ENCODE measurements at places on chromosomes 5 and 9.

DNA sequence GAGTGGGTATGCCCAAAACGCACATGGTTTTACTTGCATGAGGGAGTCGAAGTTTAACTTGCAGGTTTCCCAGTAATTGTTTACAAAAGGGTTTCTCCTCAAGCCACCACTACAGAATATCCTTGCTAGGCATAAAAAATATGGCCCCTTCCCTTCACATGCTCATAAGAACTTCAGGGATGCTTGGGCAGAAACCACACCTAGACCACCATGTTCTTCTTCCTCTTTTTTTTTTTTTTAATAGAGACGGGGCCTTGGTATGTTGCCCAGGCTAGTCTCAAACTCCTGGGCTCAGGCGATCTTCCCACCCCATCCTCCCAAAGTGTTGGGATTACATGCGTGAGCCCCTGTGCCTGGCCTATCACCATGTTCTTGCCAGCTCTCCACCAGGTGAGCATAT is 18.6 kb upstream of the PLIN2 start:
- DNase-seq, result no peak

GRCh38 chr5:112025757-112026156 is 268.8 kb upstream of the NREP start:
- DNase-seq, result no peak

DNA sequence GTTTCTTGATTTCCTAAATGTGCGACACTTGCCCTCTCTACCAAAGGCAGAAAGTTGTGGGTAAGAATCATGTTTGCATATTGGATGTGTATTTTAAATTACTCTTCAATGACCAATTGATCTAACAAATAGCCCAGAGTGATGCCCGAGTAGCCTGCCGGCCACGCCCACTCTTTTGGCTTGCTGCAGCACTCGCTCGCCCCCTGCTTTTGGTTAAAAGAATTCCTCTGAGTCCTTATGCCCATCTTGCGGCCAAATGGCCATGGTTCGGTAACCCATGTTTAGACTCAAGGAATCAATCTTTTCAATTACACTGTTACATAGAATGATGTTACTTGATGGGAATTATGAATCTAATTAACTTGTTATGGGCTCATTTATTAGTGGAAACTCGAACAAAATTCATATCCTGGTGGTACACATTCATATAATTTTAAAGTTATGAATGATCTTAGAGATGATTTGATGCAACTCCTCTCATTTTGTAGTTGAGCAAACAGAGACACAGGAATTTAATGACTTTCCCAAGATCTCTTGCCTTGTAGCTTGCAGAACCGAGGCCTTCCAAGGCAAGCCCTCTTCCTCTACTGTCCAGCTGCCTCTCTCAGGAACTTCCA is 36.5 kb downstream of the PPIC start:
- DNase-seq, result peak; percentile 80

DNA sequence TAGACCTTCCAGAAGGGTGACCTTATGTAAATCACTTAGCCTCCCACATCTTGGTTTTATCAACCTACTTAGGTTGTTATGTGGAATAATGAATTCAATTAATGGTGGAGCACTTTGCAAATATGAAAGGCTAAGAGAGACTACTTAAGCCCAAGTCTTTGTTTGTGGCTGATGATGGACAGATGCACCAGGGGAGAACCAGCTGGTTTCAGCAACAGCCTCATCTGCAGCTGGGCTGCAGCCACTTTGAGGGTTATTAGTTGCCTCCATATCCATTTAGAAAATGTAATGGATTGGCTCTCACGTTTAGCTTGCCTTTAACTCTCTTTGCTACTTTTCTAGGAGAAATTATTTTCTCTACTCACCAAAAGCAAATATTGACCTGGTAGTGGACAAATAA is 146.6 kb downstream of the ESM1 start:
- no peak for DNase-seq

DNA sequence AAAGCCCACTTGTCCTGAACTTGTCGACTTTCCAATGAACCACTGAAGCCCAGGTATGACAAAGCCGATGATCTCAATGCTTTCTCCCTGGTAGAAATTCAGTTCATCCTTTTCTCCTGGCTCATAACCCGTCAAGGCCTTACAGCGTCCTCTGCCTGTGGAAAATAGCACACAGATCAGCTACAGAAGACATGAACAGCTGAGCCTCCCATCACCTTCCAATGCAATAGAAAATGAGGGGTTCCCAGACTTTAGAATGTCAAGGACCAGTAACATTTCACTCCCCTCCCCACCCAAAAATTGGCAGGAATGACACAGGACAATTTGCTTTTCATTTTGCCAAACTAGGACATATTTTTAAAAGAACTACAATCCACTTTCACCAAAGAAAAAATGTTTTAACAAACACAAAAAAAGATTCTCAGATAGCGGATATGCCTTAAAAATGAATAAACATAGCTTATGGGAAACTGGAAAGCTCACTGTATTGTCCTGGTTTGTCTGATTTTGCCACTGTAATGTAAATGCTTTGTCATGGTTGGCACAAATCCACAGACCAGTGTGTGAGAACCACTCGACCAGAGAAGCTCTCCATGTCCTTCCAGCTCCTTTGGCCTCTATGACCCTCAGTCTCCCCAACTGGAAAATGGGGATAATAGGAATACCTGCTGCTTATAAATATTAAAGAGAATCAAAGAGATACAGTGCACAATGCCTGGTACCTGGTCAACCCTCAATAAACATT is 24.4 kb downstream of the SH3TC2 start:
- DNase-seq, result peak; percentile 37

DNA sequence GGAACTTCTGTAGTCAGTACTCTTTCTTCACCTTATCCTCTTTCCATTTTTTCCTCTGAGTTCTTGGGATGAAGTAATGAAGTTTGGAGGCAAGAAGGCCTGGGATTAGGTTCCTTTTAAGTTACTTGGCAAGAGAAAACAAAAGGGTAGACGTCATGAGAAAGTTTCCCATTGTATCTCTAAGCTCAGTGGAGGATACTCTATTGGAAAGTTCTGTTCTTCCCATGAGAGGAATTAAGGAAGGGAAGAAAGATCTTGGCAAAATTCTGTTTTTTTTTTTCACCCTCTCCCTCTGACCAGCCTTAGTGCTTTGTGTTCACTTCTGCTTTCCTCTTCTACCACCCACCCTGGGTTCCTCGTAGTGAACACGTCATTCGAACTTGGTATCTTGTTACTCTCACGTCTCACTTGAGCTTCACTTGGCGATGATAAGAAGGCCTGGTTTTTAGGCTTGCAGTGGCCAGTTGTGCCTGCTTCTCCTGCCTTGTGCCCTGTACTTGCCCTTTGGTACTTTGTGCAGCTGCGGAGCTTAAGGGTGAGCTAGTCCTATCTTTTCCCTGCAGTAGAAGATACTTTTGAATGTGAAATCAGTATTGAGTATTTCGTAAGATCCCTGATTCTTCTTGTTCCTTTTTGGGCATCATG is 67.0 kb downstream of the ARHGAP26 start:
- DNase-seq, result no peak

DNA sequence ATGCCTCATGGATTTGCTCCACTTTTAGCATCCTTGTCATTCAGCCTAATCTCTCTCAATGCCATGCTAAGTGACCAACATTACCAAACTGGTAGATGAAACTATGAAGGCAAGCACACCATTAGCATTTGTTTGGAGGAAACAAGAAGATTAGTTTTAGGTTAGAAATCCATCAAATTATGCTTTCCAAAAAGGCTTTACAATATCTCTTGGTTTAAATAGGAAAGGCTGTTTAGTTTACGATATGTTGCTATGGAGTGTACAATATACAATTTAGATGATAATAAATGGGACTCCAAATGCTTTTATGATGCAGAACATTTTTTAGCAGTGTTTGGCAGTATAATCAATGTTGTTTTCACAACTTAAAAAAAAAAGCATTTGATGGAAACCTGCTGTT is 47.8 kb upstream of the CTXN3 start:
- no peak for DNase-seq

- DNase-seq, result no peak
Observed at GRCh38 chr5:52861368-52861767, 73.7 kb downstream of the ITGA1 start.

DNA sequence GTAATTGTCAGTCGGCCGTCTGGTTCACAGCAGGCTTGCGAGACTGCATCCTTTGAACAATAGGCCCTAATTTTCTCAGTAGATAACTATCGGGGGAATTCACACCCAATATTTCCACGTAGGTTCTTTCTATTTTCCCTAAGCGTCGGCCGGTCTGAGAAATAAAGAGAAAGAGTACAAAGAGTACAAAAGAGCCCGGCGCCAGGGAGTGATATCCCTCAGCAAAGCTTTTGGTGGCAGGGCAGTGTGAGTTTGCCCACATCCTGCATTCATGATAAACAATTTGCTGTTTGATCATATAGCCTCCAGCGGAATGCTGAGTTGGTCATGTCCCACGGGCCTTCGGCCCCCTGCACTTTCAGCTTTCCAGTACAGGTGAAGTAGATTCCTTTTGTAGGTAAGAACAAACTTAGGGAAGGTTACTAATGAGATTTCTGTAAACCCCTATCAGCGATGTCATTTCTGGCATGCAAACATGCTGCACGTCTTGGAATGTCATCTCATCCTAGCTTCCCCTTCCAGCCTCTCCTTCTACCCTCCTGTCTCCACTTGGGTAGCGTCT is 4.7 kb upstream of the PTGR1 start:
- no peak for DNase-seq

DNA sequence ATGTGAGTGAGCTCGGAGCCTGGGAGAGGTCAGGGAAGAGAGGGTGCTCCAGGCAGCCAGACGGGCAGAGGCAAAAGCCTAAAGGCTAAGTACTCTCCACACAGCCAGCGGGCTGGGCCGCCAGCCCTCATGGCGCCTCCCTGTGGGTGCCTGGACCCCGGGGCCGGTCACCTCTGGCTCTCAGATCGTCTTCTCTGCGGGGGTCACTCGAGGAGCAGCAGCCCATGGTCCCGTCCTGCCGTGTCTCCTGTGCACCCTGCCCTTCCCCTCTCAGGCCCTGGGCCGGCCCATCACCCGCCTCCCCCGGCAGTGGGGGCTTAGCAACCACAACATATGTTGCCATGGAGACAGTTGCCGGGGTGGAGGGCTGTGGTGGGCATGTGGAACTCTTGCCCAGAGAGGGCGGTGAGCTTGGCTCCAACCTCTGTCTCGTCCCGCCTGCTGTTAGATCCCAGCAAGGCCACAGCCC is 4.2 kb downstream of the AK1 start:
- no peak for DNase-seq
